NCI-H2081 (cell line): ENCODE measurements at places on chromosomes 2 and 18.

GRCh38 chr18:40980171-40980570 lies 974.9 kb upstream of the PIK3C3 start:
- DNase-seq = no peak

GRCh38 chr18:50340078-50340477 lies 34.8 kb upstream of the SKA1 start:
- no peak for DNase-seq

DNA sequence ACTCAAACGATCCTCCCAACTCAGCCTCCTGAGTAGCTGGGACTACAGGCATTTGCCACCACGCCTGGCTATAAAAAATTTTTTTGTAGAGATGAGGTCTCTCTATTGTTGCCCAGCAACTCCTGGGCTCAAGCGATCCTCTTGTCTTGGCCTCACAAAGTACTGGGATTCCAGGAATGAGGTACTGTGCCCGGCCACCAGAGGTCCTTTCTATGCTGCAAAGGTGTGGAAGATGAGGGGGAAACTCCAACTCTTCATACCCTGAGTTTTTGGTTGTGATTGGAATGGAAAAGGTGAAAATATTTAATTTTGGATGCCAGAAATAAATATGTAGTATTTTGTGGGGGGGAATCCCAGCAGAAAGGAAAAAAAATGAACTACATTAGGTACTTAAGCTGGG lies 36.0 kb downstream of the MRPL33 start:
- DNase-seq = no peak

GRCh38 chr2:185241556-185241955 lies 497.0 kb upstream of the FSIP2 start:
- no peak for DNase-seq

GRCh38 chr2:159856760-159857159 lies 58.8 kb upstream of the CD302 start:
- no peak for DNase-seq

DNA sequence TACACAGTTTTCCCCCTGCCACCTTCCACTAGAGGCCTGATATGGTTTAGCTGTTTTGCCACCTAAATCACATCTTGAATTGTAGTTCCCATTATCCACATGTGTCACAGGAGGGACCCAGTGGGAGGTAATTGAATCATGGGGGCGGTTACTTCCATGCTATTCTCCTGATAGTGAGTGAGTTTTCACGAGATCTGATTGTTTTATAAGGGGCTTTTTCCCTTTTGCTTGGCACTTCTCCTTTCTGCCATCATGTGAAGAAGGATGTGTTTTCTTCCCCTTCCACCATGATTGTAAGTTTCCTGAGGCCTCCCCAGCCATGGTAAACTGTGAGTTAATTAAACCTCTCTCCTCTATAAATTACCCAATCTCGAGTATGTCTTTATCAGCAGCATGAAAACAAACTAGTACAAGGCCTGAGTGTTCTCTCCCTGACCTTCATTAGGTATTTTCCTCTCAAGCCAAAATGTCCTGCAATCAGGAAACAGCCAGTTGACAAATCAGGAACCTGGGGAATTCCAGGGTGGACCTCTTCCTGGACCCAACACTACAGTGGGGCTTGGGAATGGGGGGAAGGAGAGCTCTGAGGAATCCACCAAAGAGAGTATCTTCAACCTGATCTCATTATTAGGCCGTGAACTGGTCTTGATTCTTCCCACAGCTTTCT lies 129.9 kb downstream of the TXNL1 start:
- DNase-seq = no peak

DNA sequence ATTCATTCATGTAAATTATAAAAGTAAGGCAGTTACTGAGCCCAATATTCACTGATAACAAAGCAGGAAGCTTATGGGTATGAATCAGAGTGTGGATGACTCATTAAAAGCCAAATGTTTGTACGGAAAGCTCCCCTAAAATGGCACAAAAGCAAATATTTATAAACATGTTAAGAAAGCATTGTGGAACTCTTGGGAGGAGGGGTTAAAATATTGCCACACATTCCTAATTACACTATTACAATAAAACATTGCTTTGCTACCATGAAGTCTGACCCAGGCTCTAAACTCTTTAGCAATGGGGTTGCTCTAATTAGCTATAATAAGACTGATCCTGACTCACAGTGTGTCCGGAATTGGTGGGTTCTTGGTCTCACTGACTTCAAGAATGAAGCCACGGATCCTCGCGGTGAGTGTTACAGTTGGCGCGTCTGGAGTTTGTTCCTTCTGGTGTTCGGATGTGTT lies 110.9 kb downstream of the NAB1 start:
- no peak for DNase-seq

DNA sequence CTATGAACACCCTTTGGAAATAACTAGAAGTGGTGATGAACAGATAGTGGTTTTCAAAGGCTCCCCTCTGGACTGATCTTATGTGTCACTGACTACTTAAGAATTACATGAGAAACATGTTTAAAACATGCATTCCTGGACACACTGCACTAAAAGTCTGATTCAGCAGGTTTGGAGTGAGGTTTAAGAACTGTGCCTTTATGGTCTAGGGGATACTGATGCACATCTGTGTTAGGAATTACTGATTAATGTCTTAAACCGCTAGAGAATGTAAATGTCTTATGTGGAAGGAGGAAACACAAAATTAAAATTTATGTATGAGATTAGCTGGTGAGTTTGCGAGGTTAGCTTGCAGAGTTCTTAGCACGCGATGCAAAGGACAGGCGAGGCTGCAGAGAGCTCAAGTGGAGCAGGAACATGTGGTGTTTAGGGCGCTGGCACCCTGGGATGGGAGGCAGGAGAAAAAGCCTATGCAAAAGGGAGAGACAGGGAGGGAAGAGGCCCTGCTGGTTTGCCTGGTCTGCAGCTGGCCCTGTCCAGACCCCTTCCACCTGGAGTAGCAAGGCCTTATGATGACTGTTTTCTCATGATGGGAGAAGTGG lies 11.7 kb downstream of the SH3YL1 start:
- DNase-seq = no peak

- no peak for DNase-seq
Measured at GRCh38 chr18:7291046-7291445, 60.2 kb downstream of the LRRC30 start.

DNA sequence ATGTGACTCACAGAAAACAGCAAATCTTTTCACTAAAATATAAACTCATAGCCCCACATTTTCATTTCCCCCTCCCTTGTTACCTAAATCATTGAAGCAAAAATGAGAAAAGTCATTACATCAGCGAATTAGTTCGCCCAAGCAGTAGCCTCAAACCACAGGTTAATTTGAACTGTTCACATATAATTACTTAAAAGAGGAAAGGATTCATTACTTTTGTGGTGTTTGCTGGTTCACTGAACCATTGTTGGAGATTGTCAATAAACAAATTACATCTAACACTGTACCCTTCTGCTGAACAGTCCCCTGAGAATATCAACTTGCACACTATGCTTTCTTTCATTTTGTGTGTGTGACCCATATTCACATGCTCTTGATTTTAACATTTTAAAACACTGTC lies 238.7 kb downstream of the ERBB4 start:
- DNase-seq = peak; percentile 64

DNA sequence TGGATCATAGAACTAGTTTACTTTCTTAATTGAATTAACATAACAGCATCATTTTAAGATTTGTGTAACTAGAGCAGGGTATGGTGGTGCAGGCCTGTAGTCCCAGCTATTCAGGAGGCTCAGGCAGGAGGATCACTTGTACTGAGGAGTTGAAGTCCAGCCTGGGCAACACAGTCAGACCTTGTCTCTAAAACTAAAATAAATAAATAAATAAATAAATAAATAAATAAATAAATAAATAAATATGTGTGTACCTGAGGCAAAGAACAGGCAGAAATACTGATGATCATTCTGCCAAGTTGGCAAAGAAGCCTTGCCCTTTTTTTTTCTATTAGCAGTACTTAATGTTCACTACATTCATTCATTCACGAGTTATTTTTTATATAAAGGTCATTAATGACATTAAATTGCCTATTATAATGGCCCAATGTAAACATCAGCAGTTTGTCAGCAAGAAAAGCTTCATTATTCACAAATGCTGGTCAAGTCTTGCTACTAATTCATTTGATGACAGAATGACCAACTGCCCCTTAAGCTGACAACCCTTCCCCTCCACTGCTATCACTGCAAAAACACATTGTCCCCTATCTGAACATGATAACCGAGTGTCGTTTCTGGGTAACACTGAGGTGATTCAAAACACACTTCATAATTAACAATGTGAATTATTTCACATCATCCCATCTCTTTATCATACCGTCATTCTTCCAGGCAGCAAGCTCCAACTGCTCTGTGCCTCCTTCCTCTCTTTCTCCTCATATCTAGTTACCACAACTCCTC lies 39.0 kb downstream of the ARL5A start:
- no peak for DNase-seq

DNA sequence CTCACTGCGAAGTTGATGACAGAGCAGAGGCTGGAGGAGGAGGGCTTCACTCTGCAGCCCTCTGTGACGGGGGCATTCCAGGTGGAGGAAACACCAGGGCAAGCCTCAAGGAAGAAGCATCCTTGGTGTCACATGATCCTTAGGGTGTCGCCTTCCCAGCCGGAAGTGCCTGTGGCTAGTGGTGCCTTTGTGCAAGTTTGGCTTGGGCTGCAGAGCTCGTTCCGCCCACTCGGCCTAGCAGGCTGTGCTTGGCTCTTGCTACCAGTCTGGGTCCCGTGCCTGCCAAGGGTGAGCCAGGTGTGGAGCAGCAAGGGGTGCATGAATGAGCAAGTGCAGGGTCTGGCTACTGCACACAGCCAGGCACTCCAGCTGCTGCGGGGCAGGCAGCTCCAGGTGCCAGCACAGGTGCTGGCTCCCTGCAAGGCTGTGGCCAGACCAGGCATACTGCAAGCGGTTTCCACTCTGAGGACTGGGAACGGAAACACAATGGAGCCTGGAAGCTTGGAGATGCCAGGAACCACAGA lies 325.3 kb upstream of the SMIM21 start:
- peak; percentile 7 for DNase-seq

GRCh38 chr2:234483568-234484251 lies 13.2 kb downstream of the ARL4C start:
- DNase-seq = peak; percentile 44

GRCh38 chr18:70554854-70555445 lies 266.1 kb downstream of the SOCS6 start:
- peak; percentile 90 for DNase-seq

DNA sequence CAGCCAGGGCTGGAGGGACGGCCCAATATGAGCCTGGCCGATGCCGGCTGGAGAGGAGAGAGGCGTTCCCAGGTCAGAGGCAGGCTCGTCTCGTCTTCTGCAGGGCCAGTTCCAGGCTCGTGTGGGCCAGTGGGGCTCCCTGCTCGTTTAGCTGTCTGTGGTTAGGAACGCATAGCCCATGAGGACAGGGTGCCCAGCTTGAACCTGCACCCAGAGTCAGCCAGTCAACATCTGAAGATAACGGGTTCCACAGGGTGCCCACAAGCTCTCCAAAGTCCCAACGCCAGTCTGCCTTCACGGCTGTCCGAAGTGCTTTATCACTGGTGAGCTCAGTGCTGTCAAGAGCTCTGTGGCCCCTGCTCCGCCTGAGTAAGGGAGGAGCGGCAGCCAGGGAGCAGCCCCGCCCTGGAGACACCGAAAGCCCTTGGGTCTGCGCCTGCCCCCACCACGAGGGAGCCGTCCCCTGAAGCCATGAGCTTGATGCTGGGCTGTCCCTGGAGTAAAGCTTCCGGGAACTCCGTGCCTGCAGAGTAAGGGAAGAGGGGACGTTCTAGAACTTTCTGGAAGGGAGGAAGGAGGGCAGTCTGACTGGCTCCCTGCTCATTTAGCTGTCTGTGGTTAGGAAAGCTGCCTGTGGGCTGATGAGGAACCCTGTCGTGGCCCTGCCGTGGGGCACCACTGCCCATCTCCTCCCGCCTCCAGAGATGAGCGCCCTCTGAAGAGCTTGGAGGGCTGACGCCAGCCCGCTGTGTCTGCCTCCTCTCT lies 2.7 kb upstream of the HSBP1L1 start:
- DNase-seq = no peak

DNA sequence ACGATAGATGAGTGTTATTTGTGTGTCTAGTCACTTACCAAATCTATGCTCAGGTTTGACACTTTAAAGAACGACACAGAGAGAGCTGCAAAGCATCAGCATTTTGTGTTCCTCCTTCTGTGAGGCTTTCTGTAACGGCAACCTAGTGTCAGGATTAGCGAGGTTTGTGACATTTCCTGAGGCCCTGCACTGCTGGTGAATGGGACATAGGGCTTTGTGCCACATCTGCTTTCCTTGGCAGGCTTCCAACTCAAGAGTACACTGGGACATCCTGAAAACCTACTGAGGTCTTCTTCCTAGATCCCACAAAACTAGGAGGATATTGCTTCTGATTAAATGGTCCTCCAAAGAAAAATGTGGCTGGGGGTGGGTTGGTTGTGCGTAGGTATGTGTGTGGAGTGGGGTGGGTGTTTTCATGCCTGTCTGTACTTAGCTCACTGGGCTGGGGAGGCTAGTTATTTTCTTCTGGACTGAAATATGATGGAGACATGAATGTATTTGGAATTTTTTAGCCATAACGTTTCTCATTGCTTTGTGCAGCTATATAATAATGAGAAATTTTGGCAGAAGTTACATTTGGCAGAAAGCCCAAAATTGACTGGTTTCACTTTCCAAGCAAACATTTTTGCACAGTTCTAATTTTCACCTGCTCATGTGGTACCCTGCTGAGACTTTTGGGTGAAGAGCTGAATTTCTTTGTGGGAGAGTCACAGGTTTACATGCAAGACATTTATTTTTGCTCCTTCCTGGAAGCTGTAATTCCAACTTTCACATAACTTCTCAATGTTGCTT lies 308.4 kb downstream of the XIRP2 start:
- peak; percentile 80 for DNase-seq

DNA sequence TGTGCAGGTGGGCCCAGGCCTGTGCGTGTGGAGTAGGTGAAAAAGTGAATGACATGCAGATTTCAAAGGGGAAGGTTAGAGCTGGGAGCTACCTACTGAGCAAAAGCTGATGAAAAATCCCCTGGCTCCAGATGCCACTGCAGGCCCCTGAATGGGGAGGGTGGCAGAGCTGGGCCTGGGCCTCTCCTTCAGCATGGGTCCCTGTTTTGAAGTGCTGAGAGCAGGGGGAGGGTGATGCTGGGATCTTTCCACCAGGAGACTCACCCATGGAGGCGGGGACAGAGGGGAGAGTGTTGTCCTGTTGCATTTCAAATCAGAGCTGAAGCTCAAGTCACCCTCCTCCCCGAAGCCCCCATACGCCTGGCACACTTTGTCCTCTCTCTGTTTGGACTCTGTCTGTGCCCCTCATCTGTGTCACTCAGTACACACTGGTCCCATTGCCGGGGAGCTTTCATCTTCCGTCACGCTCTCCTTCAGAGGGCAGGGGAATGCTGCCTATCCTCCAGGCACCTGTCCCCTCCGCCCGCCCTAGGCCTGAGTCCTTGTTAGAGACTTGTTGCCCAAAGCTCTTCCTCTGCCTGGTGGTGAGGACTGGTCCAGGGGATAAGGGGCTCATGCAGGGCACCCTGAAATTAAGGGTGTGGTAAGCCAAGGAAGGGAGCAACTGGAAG lies 206.6 kb downstream of the HAUS1 start:
- no peak for DNase-seq
